Suppressor macrophage (primary cell): ENCODE measurements at places on chromosomes 3 and 15.

- no peak for DNase-seq
These were observed 508.3 kb downstream of the SOX2 start for GRCh38 chr3:182220013-182220412.

DNA sequence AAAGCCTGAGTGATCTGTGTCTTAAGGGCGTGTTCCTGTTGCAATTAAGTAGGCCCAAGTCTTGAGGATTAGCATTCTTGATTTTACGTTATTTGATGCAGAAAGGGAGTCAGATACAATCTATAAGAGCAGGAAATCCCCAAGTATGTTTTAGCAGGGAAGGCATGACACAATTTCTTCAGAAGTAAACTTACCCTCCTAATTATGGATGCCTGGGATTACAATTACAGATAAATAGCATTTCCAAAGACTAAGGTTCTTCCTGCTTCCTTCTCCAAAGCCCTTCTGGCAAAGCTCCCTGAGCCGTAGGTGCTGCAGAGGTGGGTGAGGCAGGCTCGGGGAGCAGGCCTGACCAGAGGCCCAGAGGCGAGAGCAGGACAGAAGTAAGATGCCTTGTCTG, 34.9 kb upstream of the ST6GAL1 start:
- no peak for DNase-seq

- no peak for DNase-seq
These were observed 543.7 kb downstream of the FHIT start for GRCh38 chr3:60707452-60708020.

- DNase-seq: no peak
These were observed 104.5 kb downstream of the CHRNA7 start for GRCh38 chr15:32134842-32135241.

DNA sequence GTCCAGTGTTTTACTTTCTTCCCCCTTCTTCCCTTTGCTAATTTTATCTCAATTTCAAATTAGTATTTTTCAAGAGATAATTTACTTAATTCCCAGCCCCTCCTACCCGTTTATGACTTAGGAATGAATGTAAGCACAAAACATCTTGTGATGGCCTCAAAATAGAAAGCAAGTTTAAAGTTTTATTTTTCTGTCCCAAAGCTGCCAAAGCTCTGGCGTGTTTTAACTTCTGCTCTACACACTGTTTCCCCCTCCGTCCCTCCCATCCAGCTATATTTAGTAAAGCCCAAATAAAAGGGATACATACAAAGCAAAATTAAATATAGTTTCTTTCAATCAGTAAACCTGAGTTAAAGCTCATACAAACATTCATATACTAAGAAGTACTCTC, 59.9 kb downstream of the IGF2BP2 start:
- no peak for DNase-seq

DNA sequence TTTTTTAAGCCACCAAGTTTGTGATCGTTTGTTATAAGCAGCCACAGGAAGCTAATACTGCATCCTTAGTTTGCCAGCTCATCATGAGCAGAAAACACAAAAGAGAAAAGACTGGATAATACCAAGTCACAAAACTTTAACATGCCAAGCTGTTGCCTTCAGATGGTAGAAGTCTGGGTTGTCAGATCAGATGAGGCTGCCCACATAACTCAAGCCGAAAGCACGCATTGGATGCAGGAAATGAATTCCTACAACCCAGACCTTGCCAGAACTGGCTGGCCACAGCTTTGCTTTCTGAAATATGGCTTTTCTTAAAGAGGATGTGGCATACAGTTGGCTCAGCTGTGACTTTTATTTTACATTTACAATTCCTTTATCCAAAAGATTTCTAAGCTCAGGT, 118.3 kb upstream of the NEO1 start:
- DNase-seq: no peak

- DNase-seq: no peak
These were observed 141.7 kb downstream of the WDR76 start for GRCh38 chr15:43968551-43968950.

GRCh38 chr15:66231394-66232266, 21.9 kb downstream of the MEGF11 start:
- DNase-seq: no peak

GRCh38 chr3:179739816-179740594, 87.2 kb downstream of the USP13 start:
- no peak for DNase-seq

- DNase-seq: no peak
These were observed 32.9 kb downstream of the PIK3CB start for GRCh38 chr3:138801792-138802191.

- DNase-seq: no peak
These were observed 12.3 kb downstream of the P2RY12 start for GRCh38 chr3:151372063-151372820.

DNA sequence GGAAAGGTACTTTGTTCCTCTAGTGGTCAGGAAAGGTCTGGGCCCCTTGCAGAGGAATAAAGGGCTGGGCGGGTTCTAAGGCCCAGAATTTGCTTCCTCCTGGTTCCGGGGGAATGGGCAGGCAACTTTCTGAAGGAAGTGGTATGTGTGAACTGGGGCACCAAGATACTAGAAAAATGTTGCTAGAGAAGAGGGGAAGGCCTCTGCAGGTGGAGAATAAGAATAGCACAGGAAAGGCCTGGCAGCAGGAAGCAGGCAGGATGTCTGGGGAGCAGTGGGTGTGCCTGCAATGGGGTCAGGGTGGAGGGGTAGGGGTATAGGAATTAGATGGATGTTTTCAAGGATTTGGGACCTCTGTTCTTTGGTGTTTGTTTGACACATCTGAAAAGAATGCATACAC, 2.0 kb downstream of the SLC22A13 start:
- no peak for DNase-seq

- DNase-seq: no peak
These were observed 10.4 kb downstream of the ZBED2 start for GRCh38 chr3:111584744-111585143.
